CMK (cell line): ENCODE measurements at places on chromosomes 3 and 15.
A peak's percentile ranks its signal among the peaks of the same experiment; 100 is the strongest.

DNA sequence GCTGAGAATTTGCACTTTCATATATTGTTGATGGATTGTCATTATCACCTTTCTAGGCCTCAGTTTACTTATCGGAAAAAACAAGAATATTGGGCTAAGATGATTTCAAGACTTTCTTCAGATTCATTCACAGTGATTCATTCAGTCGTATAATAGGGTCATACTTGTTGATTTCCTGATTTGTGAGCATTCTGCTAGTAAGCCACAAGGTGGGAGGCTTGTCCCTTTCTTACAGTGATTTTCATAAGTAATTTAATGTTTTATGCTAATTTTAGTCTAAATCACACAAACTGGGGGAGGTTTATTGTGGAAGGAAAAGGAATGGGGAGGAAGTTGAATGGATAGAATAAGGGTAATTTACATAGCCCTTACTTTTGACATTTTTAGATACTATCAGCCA is 126.8 kb upstream of the GOLGA6L4 start:
- no peak for DNase-seq

DNA sequence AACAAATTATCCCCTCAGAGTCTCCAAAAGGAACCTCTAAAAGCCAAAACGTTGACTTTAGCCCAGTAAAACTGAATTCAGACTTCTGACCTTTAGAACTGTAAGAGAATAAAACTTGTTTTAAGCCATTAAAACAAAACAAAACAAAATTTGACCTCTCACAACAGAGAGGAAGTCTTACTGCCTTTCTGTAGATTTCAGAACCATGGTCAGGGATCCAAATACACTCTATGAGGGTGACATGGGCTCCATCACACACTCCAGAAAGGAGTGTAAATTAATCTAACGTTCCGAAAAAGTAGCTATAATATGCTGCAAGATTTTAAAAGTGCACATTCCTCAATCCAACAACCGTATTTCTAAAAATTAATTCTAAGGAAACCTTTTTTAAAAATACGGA is 19.2 kb upstream of the RPL14 start:
- no peak for DNase-seq

DNA sequence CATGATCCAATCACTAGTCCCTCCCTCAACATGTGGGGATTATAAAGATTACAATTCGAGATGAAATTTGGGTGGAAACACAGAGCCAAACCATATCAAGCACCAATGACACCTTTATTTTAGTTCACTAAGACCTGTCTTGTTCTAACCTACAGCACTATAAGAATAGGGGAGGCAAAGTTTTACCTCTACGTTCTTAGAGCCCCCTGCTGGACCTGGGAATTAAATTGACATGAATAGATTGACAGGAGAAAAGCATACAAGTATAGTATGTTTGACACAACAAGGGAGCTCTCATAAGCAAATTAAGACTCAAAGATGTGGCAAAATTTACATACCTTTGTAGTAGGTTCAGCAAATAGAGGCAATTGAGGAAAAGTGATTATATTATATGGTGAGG is 974.4 kb upstream of the ALCAM start:
- DNase-seq = no peak

DNA sequence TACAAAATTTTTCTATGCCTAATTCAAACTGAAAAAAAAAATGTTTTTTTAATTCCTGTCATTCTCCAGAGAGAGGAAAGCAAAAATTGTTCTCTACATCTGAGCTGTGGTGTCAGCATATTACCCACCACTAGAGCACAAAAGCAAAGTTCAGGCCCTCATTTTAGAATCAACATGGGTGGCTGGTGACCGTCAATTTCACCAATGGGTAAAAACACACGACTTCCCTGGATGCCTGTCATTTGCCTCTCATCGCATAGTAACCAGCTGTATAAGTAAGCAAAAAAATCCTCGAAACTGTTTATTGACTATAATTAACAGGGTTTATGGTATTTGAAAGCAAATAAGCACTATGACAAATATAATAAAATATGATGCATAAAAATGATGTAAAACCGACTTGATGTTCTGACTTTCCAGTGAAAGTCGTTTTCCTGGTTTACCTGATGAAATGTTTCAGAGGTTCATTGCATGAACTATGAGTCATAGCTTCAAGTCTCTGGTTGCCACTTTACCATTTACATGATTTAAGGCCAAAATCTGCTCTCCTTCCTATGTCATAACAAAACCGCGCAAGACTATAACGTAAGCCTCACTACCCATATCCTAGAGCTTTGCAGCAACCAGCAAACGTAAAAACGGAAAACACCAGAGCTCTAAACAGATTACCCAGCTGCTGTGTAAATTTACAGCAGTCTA is 60.5 kb downstream of the THBS1 start:
- no peak for DNase-seq

DNA sequence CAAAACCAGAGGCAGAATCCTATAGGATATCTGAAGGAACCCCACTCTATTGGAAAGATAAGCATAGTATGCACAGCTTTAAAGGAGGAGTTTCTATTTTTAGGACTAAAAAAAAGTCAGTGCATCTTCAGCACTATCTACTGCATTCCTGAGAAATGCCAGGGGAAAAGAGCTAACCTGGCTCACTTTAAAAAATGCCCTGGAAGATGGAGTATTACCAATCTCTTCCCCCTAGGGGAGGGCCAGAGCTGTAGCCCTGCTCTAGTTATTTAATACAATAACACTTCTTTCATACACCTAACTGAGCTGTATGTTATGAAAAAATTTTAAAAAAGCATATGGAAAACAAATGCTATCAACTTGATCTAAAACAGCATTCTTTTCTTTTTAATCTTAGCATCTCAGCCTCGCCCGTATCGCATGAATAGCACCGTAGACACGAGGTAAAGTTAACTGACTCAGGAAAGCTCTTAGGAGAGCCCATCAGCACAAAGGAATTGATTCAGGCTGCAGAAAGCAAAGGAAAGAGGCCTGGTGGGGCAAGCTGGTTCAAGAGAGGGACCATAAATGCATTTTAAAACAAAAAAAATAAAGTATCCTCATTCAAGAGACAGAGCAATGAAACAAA is 50.2 kb downstream of the TGM4 start:
- DNase-seq = no peak

DNA sequence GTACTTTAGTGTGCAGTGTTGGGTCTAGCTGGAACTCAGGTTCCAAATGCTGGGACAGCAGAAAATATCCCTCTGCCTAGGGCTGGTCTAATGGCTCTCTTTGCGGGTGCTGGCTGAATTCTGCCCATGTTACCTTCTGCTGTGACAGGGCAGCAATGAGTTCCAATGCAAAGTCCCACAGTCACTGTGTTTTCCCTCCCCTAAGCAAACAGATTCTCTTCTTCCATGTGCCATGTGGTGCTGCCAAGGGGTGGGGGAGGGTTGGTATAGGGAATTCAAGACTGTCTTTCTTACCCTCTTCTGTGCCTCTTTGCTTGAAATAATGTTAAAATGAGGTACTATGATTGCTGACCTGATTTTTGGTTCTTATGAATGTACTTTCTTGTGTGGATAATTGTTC is 229.6 kb downstream of the GBE1 start:
- DNase-seq = no peak

GRCh38 chr3:41960826-41961750 is 815 bp downstream of the ULK4 start:
- no peak for DNase-seq

GRCh38 chr15:47292638-47293190 is 424.6 kb upstream of the SEMA6D start:
- DNase-seq = no peak

GRCh38 chr15:83092309-83092976 is 15.0 kb upstream of the TM6SF1 start:
- peak; percentile 79 for DNase-seq
